D341Med (cell line): ENCODE measurements at places on chromosomes 1 and 21.

GRCh38 chr1:169959686-169960085, 66.0 kb upstream of the SCYL3 start:
- no peak for DNase-seq

- no peak for DNase-seq
Observed at GRCh38 chr1:238052496-238053266, 162.0 kb upstream of the ZP4 start.

GRCh38 chr1:184392067-184392466, 5.2 kb downstream of the C1orf21 start:
- DNase-seq = no peak

GRCh38 chr1:212754680-212755079, 36.9 kb downstream of the NSL1 start:
- peak; percentile 37 for DNase-seq

DNA sequence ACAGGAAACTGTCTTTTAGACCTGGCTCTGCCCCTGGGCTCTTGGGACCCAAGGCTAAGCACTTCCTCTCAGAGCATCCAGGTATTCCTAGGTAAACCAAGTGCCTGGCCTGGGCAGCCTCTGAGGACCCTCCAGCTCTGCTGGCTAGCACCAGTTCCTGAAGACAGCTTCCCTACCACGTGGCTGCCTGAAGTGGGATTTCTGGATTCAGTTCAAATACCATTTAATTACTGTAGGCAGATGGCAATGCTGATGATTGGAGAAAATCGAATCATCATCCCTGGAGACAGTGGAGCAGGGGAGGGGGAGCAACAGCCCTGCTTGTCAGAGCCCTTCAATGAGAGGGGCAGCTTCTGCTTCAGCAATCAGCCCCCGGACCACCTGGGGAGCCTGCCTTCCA, 11.9 kb downstream of the KIF21B start:
- DNase-seq = peak; percentile 85

- DNase-seq = no peak
Observed at GRCh38 chr21:22250355-22250754, 1252.1 kb downstream of the NCAM2 start.

DNA sequence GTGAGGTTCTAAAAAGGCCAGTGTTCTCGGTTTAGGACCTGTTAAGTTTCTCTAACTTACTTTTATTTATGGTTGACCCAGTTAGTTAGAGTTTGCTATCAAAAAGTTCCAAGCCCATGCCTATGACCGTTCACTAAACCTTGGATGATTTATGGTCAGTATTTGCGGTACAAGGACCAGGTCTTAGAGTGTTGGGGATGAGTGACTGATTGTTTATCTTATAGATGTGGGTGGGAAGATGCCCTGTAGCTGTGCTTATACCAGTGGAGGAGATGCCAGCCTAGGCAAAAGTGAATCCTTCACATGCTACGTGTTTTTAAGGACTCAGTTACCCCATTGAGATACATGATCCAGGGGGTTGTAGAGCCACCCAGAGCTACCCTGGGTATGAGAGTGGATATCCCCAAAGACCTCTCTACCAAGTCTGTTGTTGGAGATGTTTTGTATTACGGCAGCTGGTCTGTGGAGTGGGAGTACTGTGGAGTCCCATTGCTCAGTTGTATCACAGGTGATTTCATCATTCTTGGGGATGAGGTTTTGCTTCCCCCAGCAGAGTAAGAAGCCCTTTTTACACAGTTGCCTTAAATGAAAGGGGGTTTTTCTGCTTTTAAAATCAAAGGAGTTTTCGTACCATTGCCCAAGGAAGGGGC, 2.1 kb downstream of the SLC22A15 start:
- DNase-seq = no peak

DNA sequence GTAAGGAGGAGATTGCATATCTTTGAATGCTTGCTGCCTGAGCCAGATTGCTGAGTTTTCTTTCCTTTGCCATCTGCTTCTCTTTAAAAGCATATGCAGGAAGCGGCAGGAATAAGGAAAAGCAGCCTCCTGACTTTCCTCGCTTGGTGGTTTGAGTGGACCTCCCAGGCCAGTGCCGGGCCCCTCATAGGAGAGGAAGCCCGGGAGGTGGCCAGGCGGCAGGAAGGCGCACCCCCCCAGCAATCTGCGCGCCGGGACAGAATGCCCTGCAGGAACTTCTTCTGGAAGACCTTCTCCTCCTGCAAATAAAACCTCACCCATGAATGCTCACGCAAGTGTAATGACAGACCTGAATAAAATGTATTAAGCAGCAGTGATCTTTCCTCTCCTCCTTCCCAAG, 1.5 kb downstream of the CORT start:
- no peak for DNase-seq

- no peak for DNase-seq
Observed at GRCh38 chr21:44006656-44007055, 5.5 kb upstream of the TRAPPC10 start.

DNA sequence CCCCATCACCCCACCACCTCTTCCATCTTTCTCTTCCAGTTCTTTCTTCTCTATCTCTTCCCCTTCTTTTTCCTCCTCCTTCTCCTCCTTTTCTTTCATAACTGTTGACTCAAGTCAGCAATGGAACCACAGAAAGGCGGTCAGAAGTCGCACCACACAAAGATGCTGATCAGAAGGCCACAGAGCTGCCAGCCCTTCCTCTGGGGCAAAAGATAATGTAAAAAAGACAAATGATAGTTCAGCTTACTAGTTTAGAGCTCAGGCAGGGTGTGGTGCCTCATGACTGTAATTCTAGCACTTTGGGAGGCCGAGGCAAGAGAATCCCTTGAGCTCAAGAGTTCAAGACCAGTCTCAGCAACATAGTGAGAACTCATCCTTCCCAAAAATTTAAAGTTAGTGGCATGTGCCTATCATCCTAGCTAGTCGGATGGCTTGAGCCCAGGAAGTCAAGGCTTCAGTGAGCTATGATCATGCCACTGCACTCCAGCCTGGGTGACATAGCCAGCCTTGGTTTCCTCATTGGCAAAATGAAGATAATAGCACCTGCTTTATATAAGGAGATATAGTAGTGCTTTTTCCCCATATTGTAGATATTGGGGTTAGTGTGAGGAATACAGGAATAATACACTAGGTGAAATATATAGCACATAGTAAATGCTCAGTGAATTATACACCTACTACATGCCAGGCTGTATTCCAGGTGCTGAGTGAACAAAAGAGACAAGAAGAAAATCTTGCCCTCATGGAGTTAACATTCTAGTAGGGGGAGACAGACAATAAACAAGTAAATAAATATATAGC, 12.5 kb upstream of the IGSF3 start:
- no peak for DNase-seq

DNA sequence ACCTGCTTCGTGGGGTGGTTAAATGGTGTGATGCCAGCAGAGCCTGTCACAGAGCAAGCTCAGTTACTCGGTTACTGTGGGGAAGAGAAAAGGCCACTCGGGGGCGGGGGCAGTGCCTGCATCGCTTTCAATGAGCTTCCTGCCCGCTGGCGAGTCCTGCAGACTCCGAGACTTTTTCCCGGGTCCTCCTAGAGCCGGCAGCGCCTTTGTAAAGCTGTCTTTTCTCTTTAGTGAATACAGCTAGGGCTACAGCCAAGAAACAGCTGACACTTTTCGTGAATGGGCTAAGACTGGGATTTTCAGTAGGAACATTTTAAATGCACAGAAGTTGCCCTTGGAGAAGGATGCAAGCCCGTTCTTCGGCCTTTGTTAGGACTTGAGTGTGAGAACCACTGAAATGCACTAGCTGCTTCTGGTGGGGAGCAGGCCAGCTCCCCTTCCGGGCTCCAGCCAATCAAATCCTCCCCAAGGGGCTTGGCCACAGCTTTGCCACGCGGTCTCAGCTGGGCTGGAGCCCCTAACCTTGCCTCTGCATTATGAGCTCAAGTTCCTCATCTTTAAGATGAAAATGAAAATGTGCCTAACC, 23.4 kb upstream of the EFHD2 start:
- no peak for DNase-seq

- no peak for DNase-seq
Observed at GRCh38 chr21:33554236-33554981, 11.6 kb downstream of the SON start.

DNA sequence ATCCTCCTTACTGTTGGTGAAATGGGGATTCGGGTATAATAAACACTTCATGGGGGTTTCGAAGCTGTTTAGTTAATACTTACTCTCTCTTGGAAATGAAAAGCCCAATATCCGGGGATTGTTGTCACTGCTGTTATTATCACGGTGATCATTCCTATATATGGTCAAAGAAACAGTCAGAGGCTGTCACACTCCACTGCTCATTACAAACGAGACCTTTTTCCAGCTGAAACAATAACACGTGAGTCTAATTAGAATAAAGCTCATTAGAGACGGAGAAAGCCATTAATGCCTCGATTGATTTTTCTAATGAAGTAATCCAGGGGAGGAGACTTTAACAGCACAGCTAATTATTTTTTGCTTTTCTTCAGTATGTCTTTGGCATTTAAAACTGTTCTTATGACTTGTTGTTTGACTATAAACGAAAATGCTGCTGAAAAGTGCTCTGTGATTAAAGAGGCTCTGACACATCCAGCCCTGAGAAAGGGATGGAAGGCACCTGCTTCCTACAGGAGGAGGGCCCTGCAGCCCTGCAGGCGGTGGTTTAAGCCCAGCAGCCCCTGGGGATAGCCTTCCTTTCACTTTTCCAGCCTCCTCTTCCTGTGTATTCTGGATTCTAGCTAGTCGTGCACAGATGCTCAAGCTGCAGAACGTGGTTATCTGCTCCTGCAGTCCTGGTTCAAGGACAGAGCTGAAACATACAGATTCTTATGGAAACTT, 143.6 kb downstream of the EDEM3 start:
- DNase-seq = peak; percentile 79

DNA sequence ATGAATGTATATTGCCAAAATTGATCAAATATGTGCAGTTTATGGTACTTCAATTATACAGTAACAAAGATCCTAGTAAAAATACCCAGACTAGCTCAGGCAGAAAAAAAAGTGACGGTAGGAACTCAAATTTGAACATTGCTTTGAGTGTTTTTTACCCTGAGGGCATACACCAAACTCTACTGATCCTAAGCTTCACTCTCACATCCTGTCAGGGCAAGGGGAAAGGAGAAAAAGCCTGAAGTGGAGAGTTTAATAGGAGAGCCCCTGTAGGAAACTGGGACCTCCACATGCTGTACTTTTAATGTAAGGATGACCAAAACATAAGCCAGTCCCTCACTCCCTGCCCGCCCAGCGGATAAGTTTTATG, 59.8 kb upstream of the GNG12 start:
- DNase-seq = no peak

DNA sequence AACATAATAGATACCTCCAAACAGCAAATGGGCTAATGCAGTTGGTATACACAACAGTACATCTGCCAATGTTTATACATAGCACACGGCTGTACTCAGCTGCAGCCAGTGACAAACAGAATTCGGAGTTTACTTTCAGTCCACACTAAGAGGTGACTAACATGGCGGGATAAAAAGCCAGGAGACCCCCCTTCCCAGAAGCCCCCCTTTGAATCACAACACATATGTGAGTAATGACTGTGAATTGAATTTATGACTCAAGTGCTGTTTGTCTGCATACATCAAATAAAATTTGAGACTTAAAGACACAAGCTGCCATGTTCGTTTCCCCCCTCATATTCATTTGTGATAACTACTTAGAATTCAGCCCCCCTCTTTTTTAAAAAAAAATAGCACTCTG, 113.2 kb downstream of the RUNX1 start:
- no peak for DNase-seq

GRCh38 chr1:117169871-117170596, 40.7 kb downstream of the VTCN1 start:
- DNase-seq = no peak

- peak; percentile 69 for DNase-seq
Observed at GRCh38 chr1:24364975-24365678, 46.0 kb downstream of the GRHL3 start.

DNA sequence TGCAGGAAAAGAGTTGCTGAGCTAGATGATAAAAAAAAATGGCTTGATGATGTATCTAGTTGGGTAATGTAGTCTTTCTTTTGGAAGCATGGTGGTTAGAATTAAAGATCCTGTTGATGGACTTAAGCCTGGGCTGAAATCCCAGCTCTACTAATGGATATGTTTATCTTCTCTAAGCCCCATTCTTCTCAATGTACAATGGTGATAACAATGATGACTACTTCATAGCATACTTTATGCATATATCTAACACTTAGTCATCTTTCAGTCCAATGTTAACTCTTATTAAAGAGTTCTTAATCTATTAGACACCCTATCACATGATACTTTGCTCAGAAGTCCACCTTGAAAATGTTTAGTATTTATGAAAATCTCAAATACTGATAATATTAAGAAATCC, 189.5 kb downstream of the PLA2G4A start:
- DNase-seq = no peak

DNA sequence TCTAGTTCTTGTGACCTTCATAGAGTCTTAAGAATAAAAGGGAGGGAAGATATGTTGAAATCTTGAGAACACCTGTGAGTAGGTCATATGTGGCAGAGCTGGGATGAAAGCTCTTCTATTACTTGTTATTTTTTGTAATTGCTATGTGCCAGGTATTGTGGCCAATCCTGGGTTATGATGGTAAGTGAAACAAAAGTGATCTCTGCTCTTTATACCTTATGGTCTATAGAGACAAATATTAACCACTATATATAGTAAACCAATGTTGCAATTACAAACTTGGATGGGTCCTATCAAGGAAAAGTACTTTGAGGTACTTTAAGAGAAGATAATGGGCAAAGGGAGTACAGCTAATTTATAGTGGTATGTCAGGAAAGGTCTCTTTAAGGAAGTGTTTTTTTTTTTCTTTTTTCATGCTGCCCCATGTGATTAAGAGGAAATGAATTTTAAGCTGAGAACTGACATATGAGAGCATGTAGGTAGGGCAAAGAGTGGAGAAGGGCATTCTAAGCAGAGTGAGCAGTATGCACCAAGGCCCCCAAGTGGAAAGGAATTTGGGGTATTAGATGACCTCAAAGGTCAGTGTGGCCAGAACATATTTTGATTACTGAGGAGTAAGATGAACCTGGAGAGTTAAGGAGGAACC, 43.3 kb downstream of the POU2F1 start:
- no peak for DNase-seq

DNA sequence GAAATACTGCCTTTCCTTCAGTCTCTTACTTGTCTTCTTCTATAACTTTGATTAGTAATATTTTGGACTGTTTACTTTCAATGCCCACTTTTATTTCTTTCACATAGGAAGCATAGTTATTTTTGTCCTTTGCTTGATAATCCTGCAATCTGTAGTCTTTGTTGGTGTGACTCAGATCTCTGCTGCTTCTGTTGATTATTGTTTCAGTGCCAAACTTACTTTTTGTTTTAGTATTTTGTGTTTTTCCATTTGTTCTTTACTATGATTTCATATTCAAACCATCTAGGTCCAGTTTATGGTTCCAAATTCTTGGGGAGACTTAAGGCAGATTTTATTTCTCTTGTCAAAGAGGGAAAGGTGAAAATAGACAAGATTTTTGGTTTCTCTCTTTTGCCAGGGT, 399.9 kb downstream of the HLX start:
- DNase-seq = no peak

- no peak for DNase-seq
Observed at GRCh38 chr21:28089599-28090441, 902.9 kb downstream of the LTN1 start.
